ENCODE measurements at places on chromosomes 2 and 18.
A peak's percentile ranks its signal among the peaks of the same experiment; 100 is the strongest.

DNA sequence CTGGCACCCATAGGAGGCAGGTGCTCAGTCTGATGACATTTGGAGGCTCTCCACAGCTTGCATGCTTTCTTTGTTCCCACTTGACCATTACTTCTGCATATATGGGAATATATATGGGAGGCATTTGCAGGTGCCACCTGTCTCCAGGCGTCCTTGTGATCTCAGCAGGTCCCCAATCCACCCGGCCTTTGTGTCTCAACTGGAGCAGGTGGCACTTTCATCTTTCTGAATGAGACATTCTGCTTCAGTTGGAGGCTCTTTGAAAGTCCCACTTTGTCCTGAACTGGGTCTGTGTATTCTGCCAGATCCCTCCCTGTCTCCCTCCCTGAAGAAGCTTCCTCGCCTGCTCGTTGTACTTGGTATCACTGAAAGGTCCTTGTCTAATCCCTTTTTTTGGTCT, 318.1 kb upstream of the EPAS1 start:
- no peak for DNase-seq

DNA sequence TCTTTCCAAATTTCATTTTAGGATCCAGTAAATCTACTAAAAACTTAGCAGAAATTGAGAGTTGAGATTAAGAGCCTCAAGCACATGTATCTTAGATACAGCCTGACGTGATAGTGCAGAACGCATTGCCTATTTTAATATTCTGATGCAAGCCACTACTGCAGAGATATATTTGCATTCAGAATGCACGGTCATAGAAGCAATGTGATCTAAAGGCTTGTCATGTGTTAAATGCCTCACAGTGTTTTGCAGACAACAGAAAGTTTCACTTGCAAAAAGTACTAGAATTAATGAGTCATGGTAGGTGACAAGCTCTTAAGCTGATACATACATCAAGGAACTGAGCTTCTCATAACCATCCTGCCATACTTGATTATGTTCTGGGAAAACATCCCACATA, 886.7 kb upstream of the CHAC2 start:
- no peak for DNase-seq

DNA sequence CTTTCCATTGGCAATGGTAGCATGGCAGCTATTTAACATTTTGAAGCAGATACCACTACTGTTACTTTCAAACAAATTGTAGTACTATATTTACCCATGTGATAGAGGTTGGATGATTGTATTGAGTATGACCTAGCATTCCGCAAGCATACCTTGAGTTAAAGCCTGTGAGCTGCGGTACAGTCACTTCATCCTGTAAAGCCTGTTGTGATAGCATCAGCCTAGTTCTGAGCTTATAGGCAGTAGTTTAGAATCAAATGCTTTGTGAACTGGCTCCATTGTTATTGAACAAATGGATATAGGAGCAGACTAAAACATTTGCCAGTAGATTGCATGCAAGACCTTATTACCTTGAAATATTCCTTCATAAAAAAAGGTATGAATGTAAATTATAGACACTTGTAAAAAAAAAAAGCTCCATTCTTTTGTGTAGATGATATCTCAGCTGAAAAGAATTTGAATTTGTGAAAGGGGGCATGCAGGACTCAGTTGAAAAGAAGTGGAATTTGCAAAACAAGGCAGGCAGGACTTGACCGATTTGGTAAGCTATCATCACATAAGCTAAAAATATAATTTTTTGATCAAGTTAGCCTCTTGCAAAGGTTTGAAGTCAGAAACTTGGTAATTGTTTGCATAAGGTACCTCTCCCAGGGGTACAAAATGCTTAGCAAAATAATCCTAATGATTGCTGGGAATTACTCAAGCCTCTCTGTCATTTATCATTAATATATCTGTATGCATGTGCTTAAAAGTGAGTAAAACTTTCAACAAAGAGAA, 138.5 kb upstream of the ITGA4 start:
- DNase-seq = no peak

- DNase-seq = no peak
Observed at GRCh38 chr18:63962137-63962536, 7.7 kb upstream of the SERPINB8 start.

DNA sequence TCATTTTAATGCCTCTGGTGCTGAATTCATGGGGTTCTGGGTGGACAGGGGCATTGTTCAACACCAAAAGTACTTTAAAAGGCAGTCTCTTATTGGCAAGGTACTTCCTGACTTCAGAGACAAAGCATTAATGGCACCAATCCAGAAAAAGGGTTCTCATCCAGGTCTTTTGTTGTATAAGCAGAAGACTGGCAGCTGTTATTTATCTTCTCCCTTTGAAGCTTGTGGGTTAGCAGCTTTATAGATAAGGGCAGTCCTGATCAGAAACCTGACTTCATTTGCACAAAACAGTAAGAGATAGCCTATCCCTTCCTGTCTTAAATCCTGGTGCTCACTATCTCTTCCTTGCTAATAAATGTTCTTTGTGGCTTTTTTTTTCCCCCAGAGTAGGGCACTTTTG, 68.8 kb downstream of the VPS54 start:
- no peak for DNase-seq

- DNase-seq = no peak
Observed at GRCh38 chr2:237165405-237166276, 80.0 kb downstream of the COPS8 start.

- peak; percentile 79 for DNase-seq
Observed at GRCh38 chr2:65264821-65265670, 37.4 kb downstream of the ACTR2 start.

DNA sequence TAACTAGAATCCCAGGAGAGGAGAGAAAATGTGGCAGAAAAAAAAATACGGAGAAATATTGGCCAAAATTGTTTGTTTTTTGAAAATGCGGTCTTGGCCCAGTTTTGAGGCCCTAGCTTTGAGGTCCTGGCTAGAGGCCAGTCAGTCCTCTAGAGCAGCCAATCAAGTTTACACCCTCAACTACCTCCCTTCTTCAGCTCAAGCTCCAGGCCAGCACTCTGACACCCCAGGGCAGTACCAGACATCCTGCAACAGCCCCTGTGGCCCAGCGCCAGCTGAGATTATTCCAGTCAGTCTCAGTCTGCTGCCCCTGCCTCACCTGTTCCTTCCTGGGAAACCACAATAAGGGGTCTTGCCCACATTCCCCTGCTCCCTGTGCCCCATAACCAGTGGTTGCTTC, 107.7 kb downstream of the UGGT1 start:
- no peak for DNase-seq

- DNase-seq = no peak
Observed at GRCh38 chr2:64201151-64201550, 56.9 kb upstream of the PELI1 start.

DNA sequence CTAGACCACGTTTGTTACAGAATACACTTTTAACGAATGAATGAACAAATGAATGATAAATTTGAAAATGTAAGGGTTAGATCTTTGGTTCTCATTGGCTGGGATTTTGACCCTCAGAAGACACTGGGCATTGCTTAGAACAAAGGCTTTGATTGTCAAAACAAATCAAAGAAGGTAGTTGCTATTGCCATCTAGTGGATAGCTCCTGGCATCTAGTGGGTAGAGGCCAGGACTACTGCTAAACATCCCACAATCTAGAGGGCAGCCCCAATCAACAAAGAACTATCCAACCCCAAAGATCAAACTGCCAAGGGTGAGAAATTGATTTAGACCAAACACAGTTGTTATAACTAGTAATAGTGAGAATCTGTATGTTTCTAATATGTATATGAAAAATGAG, 552.3 kb downstream of the KCNJ3 start:
- DNase-seq = no peak

GRCh38 chr2:155871940-155872339, 460.6 kb downstream of the NR4A2 start:
- DNase-seq = no peak

DNA sequence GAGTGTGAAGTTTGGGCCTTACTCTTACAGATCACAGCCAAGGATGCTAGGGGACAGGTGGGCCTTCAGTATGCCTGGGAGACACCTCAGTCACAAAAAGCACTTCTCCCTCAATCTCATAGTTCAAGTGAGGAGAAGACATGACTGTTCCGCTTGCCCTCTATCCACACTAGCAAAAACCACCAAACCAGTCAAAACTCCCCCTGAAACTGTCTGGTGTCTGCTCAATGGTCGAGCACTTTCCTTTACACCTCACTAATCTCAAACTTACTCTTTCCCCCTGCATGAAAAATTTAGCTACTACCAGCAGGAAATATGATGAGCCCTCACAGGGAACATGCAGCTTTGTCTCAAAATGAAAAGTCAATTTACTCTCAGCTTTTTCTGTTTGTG, 232.2 kb downstream of the TRIB2 start:
- DNase-seq = no peak

- no peak for DNase-seq
Observed at GRCh38 chr2:223856021-223856420, 18.6 kb upstream of the AP1S3 start.

DNA sequence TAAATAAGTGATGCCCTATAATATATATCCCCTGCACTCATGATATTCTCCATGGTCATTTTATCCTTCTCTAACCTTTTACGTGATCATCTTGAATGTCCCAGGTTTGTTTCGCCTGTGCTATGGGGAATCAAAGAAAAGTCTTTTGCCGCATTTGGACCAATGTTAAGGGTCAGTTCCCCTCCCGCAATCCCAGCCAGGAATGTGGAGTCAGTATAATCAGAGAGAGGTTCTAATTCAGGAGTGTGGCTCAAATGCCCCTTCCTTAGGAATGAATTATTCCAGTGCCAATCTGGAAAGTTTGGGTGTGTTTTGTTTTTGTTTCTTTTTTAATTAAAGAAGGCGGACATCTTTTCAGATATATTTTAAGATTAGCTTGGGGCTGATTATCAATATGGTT, 41.8 kb downstream of the PMS1 start:
- no peak for DNase-seq

- DNase-seq = no peak
Observed at GRCh38 chr2:160315337-160315736, 115.3 kb upstream of the ITGB6 start.

DNA sequence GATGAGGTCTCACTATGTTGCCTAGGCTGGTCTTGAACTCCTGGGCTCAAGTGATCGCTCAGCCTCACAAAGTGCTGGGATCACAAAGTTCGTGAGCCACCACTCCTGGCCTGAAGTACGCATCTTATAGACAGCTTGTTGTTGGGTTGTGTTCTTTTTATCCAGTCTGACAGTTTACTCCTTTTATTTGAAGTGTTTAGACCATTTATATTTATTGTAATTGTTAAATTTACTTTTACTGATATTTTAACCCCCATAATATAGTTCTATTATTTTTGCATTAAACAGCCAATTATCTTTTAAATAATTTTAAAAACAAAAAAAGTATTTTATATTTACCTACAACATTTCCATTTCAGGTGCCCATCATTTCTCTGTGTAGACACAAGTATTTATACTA, 303.0 kb upstream of the HDAC4 start:
- no peak for DNase-seq

DNA sequence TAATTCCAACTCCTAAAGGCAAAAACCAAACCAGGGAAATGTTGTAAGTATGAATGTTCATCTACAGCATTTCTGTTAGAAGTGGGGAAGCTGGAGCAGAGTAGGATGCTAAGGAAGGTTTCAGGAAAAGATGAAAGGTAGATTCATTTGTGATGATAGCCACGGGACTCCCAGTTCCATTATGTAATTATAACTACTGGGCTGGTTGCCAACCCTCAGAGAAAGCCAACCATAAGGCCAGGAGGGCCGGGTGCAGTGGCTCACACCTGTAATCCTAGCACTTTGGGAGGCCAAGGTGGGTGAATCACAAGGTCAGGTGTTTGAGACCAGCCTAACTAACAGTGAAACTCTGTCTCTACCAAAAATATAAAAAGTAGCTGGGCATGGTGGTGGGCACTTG, 288.9 kb upstream of the ETAA1 start:
- no peak for DNase-seq

DNA sequence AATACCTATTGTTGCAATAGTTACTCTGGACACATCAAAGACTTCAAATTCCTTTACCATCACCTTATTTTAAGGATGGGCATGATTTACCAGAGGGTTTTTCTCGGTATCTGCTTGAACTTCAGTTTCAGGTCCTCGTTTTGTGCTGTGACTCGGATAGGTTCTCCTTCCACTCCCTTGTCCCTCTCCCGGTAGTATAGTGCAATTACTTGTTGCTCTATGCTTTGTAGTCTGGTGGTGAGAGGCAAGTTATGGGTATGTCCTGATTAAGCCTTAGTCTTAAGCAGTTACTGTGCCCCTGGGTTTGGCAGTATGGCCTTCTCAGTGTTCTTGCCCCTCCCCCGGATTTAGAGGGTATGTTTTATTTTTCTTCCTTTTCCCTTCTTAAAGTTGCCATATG, 96.6 kb downstream of the RHBDD1 start:
- no peak for DNase-seq

DNA sequence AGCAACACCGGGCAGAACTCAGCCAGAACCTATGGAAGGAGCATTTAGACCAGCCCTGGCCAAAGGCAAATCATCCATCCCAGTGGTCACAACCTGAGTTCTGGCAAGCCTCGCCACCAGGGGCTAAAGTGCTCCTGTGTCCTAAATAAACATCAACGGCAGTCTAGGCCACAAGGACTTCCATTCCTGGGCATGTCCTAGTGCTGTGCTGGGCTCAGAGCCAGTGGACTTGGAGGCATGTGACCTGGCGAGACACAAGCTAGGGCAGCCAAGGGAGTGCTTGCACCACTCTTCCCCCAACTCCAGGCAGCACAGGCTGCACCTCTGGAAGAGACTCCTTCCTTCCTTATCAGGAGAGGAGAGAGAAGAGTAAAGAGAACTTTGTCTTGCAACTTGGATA, 69.0 kb downstream of the ST6GAL2 start:
- no peak for DNase-seq

GRCh38 chr2:19287324-19287723, 71.1 kb downstream of the OSR1 start:
- DNase-seq = no peak

DNA sequence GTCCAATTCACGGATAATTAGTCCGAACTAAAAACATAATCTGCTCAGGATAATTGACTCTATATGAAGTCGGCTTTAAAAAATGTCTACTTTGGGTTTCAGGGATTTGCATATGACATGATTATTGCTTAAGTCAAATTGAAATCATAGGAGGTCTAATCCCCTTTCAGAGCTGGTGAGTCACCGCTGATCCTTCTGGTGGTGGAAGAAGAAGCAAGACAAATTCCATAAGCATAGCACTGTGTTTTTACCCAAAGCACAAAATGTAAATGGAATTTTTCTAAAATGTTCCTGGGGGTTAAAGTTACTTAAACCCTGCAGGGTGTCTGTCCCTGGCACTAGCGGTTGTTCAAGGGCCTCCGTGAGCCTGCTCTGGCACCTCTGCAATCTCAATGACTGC, 460.2 kb downstream of the LRATD1 start:
- no peak for DNase-seq

GRCh38 chr2:236552581-236553363, 16.9 kb upstream of the ACKR3 start:
- no peak for DNase-seq

GRCh38 chr2:188898261-188898660, 75.9 kb upstream of the COL3A1 start:
- peak; percentile 74 for DNase-seq

GRCh38 chr2:42196403-42197267, 27.5 kb downstream of the EML4 start:
- DNase-seq = no peak

- DNase-seq = no peak
Observed at GRCh38 chr2:136932700-136933099, 167.4 kb downstream of the THSD7B start.

All from AG04450 (cell line).